ENCODE measurements at places on chromosomes 6 and 20.

DNA sequence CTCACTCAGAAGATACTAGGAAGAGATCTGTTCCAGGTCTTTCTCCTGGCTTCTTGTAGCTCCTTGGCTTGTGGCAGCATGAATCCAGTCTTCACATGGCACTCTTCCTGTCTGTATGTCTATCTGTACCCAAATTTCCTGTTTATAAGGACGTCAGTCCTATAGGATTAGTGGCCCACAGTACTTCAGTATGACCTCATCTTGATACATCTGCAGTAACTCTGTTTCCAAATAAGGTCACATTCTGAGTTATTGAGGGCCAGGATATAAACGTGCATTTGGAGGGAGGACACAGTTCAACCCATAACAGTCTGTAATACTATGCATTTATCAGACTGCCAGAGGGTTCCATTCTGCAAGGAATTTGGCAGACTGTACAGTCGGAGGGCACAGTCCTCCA lies 57.6 kb upstream of the DYNLRB1 start:
- no peak for DNase-seq

- DNase-seq = no peak
Measured at GRCh38 chr6:31945507-31946369, at the start of gene CFB. CFB (plus strand) TSS chr6:31946095; CDS start chr6:31946222, 127 bp downstream.

DNA sequence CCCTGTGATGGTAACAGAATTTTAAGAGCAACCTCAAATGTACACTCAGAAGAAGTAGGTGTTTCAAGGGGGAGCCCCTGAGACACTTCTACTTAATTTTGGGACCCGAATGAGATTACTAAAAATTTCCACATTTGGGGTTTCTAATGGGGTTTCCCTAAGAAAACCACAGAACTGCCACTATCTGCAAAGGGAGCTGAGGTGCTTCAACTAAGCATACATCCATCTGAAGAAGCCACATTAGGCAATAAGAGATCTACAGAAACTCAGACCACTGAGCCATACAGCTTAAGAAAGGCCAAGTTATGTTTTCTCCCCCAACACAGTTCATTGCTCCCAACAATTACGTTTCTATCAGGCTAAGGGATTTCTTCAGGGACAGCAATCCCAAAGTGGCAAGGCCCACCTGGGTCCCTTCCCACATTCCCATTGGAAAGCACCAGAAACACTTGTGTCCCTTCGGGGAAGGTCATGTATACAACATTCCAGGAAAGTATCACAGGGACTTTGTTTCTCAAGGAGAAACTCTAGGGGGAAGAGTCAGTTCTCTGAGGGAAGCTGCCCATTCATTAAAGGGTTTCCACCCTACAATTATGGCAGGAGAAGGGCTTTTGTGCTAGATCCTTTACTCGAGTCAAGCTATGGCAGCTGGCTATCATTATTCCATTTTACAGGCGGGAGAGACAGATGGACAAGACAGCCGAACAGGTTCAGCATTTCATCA lies 5.0 kb downstream of the BCL2L1 start:
- no peak for DNase-seq

GRCh38 chr20:49219091-49219923 lies at the start of gene DDX27:
DDX27 (plus strand) TSS chr20:49219416; CDS start chr20:49219449, 33 bp downstream.
- DNase-seq = peak; percentile 92

GRCh38 chr6:41747256-41748101 lies at the start of gene PGC:
PGC (minus strand) TSS chr6:41747397; CDS start chr6:41747334, 63 bp downstream.
- DNase-seq = no peak

GRCh38 chr20:15146948-15147347 lies 809.5 kb upstream of the FLRT3 start:
- no peak for DNase-seq

- no peak for DNase-seq
Measured at GRCh38 chr20:478010-478948, 15.9 kb upstream of the TBC1D20 start.

GRCh38 chr6:5866547-5867051 lies 140.1 kb downstream of the NRN1 start:
- no peak for DNase-seq

All from activated T-helper 1 cell treated with Interleukin-2 at 50 U/mL for 16 hours (primary cell).